ENCODE measurements at places on chromosomes 16 and 17.

- no peak for DNase-seq
Measured at GRCh38 chr16:79099716-79100115, 500.8 kb downstream of the MAF start.

DNA sequence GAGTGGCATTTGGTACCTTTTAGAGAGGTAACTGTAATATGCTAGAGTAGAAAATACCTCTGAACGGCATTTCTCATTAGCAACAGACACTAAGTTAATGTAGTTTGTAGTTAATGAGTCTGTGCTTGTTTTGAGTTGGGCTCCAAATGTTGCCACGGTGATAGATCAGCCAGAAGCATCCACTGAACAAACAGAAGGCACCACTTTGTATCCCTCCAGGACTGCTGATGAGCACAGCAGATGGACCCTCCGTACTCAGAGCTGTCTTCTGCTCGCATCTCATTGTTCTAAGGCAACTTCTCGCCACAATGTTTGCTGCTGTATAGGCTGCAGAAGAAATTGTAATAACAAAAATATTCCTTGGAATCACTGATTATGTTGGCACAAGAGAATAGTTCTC lies 56.1 kb downstream of the TNRC6C start:
- DNase-seq: no peak

DNA sequence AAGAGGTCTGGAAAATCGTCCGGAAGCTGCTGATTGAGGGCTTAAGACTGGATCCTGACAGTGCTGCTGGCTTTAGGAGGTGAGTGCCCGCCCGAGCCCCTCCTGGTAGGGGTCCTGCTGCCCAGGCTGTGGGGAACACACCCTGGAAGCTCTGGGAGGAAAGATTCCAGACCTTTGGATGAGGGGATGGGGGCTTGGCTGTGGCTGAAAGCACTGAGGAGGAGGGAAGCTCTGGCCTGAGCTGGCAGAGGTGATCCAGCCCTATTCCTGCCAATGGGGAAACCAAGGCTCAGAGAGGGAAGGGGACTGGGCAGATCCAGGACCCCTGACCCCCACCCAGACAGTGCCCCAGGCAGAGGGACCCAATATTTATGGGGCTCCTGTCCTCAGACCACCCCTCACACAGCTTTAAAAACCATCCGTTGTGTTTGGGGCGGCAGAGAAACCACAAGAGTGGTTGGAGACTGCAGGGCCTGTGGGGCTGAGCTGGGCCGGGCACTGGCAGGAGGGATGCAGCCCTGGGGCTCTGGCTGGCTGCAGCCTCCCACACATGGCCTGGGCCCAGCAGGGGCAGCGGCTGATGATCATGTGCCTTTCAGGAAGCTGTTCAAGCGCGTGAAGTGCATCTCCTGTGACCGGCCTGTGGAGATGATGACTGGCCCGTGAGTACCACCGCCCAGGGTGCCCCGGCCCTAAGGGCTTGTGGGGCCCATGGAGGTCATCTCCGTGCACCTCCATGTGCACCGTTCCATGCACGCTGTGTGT lies 22.8 kb downstream of the UBALD1 start:
- DNase-seq: no peak

- DNase-seq: no peak
Measured at GRCh38 chr17:70183508-70183907, 14.2 kb downstream of the KCNJ2 start.

DNA sequence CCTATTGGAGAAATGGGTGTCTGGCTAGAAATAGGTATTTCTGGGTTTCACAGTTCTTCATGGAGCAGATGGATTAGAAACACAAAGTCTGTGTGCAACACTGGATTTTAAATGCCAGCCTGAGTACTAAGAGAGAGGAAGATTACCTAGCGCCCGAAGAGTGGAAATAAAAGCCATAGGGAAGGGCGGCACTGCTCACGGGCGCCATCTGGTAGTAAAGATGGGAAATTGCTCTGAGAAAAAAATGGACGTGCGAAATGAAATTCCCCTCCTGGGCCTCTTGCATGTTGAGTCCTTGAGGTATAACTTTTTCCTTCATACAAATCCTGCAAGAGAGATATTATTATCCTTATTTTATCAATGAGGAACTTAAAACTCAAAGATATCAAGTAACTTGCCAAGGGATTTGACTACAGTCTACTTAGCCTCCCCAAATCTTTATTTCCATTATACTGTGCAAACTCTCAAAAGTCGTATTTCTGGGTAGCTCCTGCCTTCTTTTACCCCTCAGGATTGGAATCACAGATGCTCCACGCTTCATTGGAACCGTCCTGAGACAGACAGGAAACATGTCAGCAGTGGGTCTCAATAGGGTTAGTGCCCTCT lies 72.8 kb downstream of the MMD start:
- peak; percentile 62 for DNase-seq

- no peak for DNase-seq
Measured at GRCh38 chr16:56871172-56871593, 6.2 kb downstream of the SLC12A3 start.

GRCh38 chr17:47693731-47694580 lies at the start of gene TBKBP1:
Gene TBKBP1, plus strand, starts transcription at chr17:47694161. Its CDS starts 1,952 bp downstream, at chr17:47696113.
- peak; percentile 69 for DNase-seq

GRCh38 chr17:83069571-83069906 lies 9.9 kb upstream of the METRNL start:
- no peak for DNase-seq

DNA sequence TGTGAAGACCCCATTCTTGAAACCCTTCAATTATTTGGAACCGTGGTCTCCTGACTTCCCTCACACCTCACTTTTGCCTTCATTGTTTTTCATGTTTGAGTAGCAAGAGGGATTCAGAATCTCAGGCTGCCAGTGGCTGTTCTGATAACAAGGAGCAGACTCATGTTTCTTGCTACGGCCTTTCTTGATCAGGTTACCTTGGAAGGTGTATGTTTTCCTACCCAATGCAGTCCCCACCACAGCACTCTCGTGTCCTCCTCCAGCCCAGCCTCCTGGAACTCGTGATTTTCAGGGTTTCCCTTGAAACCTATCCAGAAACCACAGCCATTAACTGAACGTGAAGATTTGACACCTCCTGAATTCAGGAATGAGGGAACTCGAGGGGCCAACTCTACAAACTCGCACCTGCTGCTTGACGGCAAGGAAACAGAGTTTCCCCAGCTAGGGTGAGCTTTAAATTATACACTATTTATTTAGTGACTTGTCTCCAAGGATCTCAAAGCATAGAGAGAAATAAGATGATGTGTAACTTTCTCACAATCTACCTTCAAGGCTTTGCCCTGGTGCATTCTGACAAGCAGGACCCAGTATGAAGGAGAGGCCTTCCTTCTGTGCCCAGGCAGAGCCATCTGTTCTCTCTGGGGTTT lies 1.6 kb downstream of the ZFHX3 start:
- no peak for DNase-seq

DNA sequence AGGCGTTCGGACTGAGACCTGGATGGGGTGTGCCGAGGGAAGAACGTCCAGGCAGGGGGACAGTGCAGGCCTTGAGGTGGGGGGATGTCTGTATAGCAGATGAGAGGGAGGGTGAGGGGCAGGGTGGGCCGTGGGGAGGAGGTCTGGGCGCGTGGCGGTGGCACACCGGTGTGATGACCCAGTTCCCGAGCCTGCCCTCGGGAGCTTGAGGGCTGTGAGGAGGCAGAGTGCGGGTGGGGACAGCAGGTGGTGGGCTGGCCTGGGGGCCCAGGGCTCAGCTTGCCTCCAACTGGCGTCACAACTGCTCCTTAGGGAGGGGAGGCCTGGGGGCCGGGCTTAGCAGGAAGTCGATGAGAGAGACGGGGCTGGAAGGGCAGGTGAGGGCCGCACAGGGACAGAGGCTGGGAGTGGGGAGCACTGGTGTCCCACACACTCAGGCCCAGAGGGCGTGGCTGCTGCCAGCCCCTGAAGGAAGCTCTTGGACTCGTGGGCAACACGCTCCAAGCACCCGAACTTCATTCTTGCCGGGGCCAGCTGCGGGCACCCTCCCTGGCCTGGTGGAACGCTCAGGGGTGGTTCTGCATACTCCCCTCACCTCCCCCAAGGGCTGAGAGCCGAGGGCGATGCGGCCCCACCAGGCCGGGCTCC lies 6.5 kb downstream of the CACNA1H start:
- DNase-seq: no peak

DNA sequence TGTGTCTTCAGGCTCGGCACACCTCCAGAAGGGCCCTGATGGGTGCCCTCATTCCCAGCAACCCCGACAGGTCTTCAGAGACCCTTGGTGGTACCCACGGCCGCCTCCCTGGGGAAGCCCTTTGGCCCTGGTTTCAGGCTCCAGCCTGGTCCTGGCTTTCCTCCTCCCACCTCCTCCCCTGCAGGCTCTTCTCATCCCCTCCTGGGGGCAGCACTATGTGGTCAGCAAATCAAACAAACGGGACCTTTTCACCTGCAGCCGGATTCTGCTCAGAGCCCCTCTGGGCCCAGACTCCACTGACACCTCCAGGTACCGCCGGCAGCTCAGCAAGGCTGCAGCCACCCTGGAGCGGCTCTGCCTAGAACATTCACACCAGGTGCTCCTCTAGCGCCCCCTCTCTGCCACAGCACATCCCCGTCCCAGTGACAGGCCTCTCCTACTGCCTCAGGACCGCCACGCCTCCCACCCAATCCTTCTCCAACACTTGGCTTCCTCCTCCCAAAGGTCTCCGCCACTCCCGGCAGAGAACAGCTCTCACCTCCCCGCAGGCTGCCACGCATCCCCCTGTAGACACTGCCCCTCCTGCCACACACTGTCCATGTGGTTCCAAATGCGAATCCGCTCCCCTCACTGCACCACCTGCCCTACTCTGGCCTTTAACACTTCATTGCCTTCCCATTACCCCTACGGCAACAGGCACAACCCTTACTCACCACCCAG lies 12.0 kb downstream of the CORO7 start:
- peak; percentile 38 for DNase-seq

DNA sequence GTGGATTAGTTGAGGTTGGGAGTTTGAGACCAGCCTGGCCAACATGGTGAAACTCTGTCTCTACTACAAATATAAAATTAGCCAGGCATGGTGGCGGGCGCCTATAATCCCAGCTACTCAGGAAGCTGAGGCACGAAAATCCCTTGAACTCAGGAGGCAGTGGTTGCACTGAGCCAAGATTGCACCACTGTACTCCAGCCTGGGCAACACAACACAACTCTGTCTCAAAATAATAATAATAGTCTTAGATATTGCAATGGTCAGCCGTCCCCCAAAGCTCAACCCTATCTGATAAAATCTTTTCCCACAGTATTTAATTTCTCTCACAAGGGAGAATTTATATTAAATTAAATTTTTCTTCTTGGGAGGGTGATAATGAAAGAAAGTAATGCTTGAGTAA lies 169.6 kb downstream of the XYLT1 start:
- DNase-seq: no peak
